ENCODE measurements at places on chromosomes 3 and 15.

DNA sequence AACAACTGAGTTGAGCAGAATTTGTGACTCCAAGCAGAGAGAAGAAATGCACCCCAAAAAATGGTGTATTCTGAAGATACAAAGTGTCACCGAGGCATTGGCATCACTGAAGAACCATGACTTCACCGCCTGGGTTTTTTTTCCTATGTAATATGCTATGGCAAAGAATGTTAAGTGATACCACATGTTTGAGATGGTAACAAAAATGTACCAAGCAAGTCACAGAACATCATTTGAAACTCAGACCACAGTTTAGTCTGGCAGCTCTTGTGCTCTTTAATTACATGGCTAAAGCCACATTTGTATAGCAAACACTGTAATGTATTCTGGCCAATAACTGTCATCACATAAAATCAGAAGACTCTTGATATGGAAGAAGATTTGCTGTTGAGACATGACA is 323.5 kb downstream of the ULK4 start:
- no peak for DNase-seq

DNA sequence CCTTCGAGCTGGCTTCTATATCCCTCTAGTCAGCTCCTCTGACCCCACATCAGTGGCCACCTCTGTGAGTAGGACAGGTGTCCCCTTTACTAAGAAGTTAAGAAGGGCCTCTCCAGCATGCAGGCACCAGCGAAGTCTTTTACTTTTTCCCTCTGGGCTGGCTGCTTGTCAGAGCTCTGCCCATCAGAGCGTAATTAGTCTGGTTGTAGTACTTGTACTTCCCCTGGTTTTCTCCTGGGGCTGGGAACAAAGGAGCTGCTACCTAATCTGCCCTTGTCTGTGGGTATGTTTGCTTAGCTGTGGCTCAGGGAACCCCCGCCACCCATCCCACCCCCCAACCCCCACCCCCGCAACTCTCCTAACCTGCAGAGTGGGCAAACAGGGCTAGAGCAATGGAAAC is 27.4 kb upstream of the ALPK3 start:
- no peak for DNase-seq

DNA sequence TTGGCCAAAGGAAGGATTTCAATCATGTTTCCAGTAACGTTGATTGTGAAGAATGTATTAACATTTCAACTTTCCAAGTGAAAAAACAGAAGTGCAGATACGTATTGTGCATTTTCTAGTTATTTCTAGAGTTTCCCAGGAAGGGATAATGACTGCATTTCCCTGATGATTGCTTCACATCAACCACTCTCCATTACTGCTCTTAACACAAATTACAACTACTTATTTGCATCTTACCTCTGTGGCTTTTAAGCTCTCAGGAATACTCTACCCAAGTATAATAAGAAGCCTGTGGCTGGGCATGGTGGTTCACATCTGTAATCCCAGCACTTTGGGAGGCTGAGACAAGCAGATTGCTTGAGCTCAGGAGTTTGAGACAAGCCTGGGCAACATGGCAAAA is 582.5 kb downstream of the ZNF385D start:
- DNase-seq: no peak

DNA sequence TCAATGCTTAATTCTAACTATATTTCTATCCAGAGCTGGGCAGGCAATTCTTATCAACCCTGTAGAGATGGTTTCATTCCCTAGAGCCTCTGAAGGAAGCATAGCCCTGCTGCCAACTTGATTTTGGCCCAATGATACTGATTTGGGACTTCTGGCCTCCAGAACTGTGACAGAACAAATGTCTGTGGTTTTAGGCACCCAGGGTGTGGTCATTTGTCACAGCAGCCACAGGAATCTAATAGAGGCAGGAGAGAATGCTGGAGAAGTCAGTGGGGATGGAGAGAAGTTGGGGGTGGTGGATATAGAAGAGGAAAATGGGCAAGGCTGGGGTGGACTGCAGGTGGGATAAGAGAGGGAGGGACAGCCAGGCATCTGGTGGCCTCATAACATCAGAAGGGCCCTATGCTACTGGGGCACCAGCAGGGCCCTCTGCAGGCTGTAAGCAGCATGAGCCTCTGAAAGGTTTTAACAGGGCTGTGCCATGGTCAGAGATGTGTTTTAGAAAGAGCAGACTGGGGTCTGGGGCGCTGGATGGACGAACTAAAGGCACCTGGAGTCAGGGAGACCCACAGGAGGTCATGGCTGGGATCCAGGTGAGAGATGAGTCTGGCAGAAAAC is 19.8 kb downstream of the MRPS11 start:
- DNase-seq: no peak

Measured in epithelial cell of esophagus (primary cell).